Muscle of arm (tissue), 14 donors: ENCODE measurements at places on chromosomes 16 and 17. TPM values are rescaled to one million over a fixed set of nuclear protein-coding genes. Genes with fewer than 3 reads are reported as not detected.
A peak's percentile ranks its signal among the peaks of the same experiment; 100 is the strongest.

Gene MYH11
- 11.2 TPM for polyA plus RNA-seq

Gene KCNG4
- 0.05 TPM for polyA plus RNA-seq

Gene MYOCD
- 1.3 TPM for polyA plus RNA-seq

Gene PRAC2
- not detected for polyA plus RNA-seq

Gene PHF12
- polyA plus RNA-seq = 32.2 TPM

DNA sequence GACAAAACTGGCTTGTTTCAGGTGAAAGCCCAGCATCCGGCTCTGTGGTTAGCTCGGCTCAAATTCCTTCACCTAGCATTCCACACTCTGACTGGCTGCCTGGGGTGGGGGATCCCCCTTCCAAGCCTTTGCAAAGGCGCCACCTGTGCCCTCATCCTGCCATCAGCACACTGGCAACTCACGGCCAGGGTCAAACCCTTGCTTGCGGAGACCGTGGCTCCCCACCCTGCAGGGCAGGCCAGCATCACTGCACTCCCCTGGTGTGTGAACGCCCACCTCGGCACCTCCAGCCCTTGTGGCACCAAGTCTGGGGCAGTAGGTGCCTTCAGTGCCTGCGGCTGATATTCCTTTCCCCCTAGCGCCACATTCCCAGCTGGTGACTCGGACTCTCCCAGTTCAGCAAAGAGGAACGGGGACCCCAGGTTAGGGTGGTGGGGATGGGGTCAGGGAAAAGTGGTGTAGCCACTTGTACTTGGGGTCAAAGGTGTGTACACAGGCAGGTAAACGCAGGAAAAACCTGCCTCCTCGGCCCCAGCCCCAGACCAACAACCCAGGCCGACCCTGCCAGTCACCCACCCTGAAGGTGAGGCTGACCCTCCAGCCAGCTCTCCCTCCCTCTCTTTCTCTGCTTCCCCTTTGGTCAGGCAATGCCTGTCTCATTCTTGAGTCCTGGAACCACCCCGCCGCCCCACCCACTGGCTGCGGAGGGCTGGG lies 1.1 kb downstream of the FLII start:
- no peak for DNase-seq

- no peak for DNase-seq
Observed at GRCh38 chr17:57906910-57907309, 48.3 kb downstream of the CUEDC1 start.

- no peak for DNase-seq
Observed at GRCh38 chr17:55446581-55447205, 25.1 kb upstream of the MMD start.

GRCh38 chr17:17942846-17943245 lies 29.4 kb downstream of the TOM1L2 start:
- DNase-seq = no peak

DNA sequence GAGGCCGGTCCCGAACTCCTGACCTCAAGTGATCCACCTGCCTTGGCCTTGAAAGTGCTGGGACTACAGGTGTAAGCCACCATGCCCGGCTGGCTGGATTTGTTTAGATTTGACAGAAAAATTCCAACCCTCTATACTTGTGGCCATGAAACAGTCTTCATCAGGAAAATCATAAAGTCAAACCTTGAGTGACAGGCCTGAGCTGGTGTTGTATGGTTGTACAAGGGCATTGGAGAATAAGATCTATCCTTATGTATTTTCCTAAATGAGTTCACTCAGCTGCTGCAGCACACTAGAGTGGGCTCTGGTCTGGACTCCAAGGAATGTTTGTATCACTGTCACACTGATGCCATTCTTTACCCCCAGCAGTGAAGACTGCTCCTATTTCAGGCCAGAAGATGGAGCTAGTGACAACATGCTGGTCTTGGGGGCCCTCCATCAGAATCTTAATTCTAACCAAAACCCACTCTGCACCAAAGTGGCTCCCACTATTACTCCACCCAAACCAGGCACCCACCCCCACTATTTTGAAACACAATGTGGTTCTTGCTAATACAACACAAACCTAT lies 27.4 kb downstream of the SNX11 start:
- DNase-seq = no peak

DNA sequence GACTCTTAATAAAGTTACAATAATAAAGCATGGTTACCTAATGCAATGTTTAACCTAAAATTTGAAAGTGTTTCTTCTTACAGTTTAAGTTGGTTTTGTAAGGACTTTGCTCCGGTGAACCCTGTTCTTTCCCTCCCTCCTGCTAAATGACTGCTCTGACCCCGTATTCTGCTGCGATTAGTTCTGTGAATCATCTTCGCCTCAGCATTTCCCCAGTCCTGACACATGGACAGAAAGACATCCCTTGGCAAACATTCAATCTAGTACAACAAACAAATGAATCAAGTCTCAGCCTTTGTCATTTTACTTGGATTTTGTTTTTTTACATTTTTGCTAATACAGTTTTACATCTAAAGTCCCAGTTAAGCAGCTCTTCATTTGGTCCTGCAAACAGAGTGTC lies 15.4 kb downstream of the KCNJ2 start:
- no peak for DNase-seq

DNA sequence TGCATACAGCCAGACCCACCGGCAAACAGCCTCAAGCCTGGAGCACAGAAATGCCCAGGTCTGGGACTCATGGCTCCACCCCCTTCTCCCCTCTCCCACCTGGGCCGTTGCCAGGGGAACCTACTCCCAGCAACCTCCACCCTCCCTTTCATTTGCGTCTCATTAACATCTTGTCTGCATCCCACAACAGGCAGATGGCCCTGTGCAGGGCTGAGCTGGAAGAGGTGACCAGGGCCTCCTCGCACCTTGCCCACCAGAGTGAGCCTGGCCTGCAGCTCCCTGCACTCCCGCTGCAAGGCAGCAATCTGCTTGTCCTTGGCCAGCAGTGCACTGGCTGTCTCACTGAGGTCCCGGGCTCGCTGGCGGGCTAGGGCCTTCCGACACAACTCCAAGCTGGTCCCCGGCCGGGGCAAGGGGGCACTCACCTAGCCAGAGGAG lies 3.3 kb downstream of the TSPOAP1 start:
- DNase-seq = no peak

- no peak for DNase-seq
Observed at GRCh38 chr16:31362476-31363405, 7.8 kb downstream of the ITGAX start.

DNA sequence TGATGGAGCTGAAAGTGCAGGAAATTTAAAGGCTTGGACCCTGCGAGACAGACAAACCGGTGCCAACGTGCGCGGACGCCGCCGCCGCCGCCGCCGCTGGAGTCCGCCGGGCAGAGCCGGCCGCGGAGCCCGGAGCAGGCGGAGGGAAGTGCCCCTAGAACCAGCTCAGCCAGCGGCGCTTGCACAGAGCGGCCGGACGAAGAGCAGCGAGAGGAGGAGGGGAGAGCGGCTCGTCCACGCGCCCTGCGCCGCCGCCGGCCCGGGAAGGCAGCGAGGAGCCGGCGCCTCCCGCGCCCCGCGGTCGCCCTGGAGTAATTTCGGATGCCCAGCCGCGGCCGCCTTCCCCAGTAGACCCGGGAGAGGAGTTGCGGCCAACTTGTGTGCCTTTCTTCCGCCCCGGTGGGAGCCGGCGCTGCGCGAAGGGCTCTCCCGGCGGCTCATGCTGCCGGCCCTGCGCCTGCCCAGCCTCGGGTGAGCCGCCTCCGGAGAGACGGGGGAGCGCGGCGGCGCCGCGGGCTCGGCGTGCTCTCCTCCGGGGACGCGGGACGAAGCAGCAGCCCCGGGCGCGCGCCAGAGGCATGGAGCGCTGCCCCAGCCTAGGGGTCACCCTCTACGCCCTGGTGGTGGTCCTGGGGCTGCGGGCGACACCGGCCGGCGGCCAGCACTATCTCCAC lies at the start of gene NOG:
Gene NOG, plus strand, starts transcription at position 54 of the 674 bp plus-strand sequence. Its CDS starts 525 bp downstream, at position 579.
- DNase-seq = peak; percentile 44

- no peak for DNase-seq
Observed at GRCh38 chr16:27383556-27384243, 18.3 kb upstream of the IL21R start.

DNA sequence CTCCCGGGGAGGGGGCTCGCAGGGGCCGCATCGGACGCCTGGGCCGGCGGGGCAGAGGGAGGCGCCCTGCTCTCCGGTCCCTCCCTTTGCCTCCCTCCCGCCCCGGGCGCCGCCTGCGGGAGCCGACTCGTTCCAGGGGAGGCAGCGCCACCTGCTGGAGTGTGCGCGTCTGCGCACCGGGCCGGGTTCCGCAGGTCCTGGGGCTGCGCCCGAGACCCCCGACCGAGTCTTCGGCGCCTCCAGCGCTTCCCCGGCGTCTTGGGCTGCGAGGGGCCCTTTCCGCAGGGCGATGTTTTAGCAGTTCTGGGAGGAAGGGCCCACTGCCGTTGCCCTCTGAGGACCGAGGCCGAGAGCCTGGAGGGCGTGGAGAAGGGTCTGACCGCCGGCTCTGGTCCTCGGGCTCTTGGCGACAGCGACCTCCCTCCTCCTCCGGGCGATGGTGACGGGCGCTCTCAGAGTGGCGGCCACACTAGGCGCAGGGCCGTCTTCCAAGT lies 106.3 kb downstream of the SEC14L1 start:
- DNase-seq = peak; percentile 89

GRCh38 chr17:53092072-53092471 lies 730.7 kb upstream of the KIF2B start:
- DNase-seq = no peak
